ENCODE measurements at places on chromosomes 7 and 10. TPM values are rescaled to one million over a fixed set of nuclear protein-coding genes. Genes with fewer than 3 reads are reported as not detected.

The TDRD1 gene
- 0.14 TPM for polyA plus RNA-seq

GRCh38 chr7:91443862-91444261 lies 179.6 kb downstream of the FZD1 start:
- DNase-seq = no peak

The GRIFIN gene
- polyA plus RNA-seq = not detected

DNA sequence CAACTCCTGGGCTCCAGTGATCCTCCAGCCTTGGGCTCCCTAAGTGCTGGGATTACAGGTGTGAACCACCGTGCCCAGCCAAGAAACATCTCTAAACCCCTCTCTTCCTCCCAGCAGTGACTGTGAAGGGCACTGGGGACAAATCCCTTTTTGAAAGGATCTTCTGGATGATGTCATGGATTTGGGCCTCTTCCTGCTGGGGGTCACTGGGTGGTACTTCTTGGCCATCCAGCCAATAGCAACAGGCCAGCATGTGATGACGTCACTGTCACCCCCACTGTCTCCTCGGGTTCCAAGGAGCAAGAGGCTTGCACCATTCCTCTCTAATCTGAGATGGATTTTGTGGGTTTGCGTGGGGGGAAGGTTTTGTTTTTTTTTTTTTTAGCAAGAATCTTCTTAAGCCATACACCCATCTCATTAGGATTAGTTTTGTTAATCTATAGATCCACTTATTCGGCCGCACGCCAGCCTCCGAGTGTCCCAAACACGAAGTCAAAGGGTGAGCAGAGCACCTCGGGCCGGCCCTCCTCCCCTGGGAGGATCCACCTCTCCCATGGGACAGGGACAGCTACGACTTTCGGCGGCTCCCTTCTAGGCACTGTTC lies 29.4 kb upstream of the TNRC18 start:
- peak; percentile 43 for DNase-seq

- DNase-seq = no peak
Observed at GRCh38 chr7:11714676-11715075, 117.3 kb downstream of the THSD7A start.

The WEE2 gene
- 0.10 TPM for polyA plus RNA-seq

DNA sequence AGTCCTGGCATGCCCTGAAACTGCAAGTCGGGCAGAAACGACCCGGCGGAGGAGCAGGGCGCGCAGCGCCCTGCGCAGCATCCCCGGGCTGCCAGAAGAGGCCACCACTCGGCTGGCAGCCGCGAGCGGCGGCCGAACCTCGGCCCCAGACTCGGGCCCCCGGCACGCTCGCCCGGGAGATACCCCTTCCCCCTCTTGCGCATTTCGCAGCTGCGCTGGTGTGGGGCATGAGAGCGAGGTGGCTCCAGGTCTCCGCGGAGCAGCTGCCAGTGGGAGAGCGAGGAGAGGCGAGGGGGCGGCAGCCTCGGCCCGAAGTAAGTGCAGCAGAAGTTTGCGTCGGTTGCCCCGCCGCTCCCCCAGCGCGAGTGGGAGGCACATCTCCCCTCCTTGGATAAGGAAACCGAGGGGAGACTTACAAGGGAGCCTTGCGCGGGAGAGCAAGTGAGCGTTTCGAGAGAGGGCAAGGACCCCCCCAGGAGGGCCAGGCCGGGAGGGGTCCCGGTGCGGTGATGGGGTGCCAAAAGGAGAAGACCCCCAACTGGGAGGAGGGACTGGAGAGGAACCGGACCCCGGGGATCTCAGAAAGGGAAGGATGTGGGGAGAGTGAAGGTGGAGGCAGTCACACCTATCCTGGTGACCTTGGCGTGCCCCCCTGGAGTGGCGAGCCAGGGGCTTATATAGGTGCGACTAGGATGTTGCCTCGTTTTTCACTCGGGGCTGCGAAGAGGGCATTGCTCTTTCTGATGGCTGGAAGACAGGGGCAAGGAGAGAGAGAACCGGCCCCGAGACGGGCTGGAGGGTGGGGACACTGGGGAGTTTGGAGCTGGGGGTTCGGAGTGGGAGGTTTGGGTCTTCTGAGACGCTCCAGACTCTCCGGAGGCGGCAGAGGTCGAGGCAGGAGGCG lies 256.3 kb downstream of the OTUD1 start:
- DNase-seq = peak; percentile 0

The C10orf67 gene
- 0.20 TPM for polyA plus RNA-seq

GRCh38 chr7:49635800-49636199 lies 137.6 kb upstream of the VWC2 start:
- DNase-seq = no peak

DNA sequence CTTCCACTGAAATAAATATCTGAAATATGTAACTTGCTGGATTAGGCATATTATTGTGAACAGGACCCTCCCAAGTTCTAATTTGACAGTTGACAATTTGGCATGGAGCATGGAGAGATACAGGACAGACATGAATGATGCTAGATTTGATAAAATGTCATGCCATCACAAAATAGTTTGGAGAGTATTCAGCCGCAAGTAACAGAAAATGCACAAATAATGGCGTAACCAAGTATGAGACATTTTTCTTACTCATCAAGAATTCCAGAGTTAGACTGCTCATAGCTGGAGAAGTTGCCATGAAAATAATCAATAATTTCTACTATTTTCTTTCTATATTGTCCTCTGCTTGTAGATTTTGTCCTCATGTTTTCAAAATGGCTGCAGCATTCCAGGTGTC lies 45.5 kb upstream of the GPAM start:
- no peak for DNase-seq

DNA sequence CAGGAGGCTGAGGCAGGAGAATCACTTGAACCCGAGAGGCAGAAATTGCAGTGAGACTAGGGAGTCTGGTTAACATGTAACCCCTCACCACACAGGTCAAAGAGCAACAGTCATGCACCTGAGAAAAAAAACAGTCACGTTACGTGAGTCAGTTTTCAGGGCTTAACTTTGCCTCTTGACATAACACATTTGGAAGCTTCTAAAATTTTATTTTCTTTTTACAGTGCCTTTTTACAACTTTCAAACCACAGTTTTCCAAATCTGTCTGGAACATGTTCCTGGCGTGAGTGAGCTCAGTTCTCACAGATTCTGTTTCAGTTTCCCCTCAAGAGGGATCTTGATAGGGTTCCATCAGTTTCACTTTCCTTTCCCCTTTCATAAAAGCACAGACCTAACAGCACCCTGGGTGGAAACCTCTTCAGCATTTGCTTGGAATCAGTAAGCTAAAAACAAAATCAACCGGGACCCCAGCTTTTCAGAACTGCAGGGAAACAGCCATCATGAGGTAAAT lies 4.4 kb downstream of the IFIT3 start:
- DNase-seq = peak; percentile 80

DNA sequence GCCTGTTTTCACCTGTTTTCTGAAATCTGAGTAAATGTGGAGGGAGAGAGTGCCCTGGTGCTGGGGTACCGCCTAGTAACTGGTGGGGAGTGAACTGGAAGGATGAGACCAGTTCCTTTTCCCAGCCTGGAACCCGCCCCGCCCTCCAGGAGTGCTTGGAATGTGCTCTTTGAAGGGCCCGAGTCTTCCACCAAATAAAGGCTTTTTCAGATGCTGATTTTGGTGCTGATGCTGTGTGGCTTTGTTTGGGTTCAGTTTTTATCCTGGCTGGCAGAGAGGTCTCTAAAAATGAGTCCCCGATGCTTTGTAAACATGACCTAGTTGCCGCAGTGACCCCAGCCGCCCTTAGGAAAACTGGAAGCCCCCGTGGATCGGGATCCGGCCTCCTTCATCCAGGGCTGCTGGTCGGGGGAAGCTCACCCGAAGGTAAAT lies 25.9 kb downstream of the FOXK1 start:
- DNase-seq = no peak

DNA sequence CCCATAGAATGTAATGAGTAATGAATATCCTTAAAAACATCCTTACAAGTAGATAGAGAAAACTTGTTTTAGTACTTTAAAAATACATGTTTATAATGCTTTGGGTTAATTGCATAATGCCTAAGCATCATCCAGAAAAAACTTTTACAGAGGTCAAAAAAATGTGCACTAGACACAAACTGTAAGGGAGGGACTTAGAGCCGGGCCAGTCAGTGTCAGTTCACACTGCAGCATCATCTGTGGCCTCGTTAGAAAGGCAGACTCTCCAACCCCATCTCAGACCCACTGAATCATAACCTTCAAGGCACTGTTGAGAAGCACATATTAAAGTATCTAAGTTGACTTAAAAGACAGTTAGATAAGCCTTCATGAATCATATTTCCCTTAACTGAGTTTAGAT lies 230.1 kb upstream of the PRPS1L1 start:
- DNase-seq = no peak

GRCh38 chr7:5635461-5636445 lies 145.7 kb downstream of the RNF216 start:
- no peak for DNase-seq

DNA sequence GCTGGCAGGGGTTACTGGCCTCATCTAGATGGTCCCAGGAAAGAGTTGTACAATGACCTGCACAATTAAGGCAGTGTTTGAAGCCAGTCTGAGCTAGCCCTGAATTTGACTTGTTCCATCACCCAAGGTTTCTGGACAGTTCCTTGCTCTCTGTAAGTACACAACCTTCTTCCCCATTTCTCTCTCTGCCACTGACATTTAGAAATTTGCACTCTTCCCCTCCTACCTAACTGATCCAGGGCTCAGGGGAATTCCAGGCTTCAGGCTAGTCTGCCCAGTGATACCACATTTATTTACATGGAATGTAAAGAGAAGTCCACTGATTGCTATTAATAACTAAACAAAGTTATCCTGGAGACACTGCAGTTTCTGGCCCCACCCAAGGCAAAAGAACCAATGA lies 139.0 kb upstream of the GPR26 start:
- no peak for DNase-seq

- DNase-seq = peak; percentile 65
Observed at GRCh38 chr7:42159130-42159529, 77.9 kb downstream of the GLI3 start.

The TMEM270 gene
- polyA plus RNA-seq = not detected

GRCh38 chr7:46468753-46469356 lies 547.8 kb upstream of the IGFBP3 start:
- no peak for DNase-seq

DNA sequence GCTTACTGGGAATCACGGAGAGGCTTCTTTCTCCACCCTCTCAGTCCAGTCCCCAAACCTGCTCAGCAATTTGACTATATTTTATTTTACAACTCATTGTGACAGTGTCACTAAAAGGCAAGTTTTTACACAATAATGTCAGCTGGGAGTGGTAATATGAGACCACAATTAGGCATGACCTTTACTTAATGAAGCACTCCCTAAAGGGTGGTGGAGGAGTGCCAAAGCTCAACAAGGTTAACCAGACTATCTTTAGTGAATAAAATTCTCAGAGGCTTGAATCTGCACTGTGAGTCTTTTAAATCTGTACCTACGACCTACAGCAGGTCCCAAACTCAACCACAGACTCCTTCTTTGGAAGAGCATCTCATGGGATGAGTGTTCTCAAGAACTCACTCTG lies 215.6 kb downstream of the TAX1BP1 start:
- no peak for DNase-seq

The INA gene
- polyA plus RNA-seq = 0.63 TPM

The TCAF2 gene
- polyA plus RNA-seq = 26.2 TPM

DNA sequence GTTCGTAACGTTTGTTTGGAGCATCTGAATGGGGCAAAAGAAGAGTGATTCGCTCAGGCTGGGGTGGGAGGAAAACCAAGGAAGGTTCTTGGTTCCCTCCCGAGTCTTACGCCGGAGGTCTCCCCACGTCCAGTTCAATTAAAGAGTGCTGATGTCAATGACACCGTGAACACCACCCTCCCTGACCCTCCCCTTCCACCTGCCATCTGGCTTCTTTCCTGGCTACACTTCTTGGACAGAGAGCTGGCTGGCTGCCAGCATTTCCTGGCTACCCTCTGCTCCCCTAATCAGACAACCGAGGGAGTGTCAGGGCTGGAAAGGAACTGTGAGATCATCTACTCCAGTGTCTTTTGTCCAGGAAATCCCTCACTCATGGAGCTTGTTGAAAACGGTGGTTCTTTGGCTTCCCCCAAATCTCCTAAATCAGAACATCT lies 24.1 kb upstream of the FFAR4 start:
- peak; percentile 72 for DNase-seq

All from muscle of arm (tissue), 14 donors.